ENCODE measurements at places on chromosomes 16 and 17.

DNA sequence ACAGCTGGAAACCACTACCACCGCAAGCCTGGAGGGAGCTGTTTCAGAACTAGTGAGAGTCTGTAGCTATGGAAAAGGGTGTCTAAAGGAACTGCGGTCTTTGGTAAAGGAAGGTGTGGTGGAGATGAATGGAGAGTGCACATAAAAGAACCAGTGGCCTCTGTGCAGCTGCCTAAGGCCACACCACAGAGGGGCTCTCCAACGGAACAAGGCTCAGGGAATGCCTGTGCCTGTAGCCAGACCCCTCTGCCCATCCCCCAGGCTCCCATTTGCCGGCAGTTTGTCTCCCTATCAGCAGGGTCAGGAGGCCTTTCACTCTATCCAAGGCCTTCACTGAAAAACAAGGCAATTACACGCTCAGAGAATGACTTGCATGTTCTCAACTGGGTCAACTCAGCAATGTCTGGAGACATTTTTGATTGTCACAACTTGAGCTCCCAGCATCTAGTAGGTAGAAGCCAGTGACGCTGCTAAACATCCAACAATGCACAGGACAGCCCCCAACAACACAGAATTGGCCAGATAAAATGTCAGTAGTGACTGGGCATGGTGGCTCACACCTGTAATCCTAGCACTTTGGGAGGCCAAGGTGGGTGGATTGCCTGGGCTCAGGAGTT, 3.3 kb upstream of the FDXR start:
- DNase-seq, result no peak

DNA sequence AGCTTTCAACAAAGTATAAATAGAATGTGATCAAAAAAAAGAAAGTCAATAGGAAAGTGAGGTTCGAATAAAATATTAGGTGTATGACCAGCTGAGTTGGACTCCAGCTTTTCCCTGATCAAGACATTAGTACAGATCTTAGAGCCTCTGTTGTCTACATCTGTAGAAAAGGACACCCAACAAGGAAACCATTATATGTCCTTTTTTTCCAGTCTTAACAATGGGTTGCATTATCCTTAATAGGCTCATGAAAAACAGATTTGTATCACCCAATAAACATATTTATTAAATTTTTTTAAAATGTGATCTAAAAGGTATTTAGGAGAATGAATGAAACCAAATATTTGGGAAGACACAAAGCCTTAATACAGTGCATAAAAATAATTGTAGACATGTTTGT, 18.1 kb downstream of the ABCA6 start:
- no peak for DNase-seq

DNA sequence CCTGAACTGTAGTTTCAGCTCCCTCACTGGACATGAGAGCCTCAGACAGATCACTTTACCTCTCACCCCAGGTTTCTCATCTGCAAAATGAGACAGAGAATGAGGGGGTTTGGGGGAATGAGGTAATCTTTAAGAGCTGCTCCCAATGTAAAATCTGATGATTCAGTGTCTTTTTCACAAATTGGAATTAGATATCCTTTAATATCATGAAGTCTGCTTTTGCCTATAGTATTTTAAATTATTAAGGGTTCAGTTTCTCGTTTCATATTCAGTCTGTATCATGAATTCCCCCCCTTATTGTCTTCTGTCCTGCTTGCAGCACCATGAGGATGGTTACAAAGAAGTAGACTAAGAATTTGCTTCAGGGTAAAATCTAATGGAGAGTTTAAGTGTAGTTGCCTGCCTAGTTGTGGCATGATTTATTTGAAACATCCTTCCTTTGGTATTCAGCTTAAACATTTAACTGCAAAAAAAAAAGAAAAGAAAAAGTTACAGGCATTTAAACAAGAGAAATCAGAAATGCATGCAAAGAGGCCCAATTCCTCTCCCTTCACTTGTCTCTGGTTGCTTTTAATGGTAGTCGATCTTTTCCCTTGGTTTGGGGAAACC, 77.3 kb downstream of the WNT3 start:
- no peak for DNase-seq

DNA sequence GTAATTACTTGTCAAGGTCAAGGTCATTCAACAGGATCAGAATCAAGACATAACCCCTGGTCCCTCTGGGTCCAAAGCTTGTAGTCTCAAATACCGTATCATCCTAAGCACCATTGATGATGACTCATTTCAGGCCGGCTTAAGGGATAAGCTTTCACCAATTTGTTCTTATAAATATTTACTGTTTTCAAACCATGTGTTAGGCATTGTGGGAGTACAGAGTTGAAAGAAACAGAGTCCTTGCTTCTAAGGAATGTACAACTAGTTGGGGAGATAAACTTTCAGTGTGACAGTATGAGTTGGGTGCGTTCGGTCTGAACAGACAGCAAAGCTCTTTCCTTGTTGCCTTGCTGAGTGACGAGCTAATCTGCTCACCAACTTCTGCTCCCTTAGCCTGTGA, 183.5 kb upstream of the MAF start:
- no peak for DNase-seq

DNA sequence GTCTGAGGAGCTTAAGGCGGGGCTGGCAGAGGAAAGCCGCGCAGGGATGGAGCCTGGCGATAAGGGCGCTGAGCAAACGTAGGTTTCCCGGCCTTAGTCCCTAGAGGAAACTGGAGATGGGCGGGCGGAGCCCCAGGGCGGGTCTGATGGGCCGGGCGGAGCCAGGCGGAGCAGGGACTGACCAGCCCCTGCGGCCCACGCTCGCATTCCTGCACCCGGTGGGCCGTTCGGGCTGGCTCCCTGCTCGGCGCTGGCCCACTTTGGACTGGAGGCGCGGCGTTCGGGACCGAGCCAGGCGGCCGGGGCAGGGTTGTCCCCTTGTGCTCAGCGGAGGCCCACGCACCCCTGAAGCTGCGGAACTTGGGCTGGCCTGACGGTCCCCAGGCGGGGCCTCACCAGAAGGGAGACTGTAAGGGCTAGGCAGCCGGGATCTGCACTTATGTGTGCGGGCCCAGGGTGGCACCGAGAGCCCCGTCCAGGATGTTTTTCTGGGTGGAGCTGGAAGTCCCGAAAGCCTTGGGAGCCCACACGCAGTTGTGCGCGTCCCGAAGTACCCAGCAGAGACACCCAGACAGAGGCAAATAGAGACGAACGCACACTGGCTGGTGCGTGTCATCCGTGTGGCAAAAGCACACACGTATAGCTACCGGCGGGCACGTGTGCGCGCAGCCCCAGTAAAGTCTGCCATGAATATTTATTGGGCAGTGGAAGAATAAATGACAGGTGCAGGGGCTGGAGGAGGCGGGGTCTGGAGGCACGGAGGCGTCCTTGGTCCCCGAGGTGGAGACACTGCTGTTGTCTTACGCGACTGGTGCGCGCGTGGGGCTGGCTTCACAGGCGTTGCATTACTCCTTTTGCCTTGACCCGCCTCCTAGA, 1.4 kb downstream of the PYDC1 start:
- no peak for DNase-seq

- no peak for DNase-seq
Observed at GRCh38 chr17:252456-252855, 71.0 kb upstream of the DOC2B start.

DNA sequence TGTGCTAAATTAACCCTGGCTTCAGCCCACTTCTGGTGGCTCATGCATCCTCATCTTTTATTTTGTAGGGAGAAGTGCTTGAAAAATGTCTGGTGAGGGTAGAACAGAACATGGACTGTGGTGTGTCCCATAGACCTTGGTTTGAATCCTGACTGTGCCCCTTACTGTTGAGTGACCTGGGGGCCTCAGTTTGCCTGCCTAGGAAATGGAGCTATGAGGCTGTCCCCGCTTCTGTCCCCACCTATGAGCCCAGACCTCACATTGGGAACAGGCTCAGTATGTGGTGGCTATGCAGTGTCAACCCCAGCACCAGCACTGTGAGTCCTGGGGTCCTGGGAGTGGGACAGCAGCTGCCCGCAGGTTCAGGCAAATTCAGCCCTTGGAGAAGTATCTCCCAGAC, 186.3 kb upstream of the GSE1 start:
- DNase-seq, result no peak

- no peak for DNase-seq
Observed at GRCh38 chr16:48300391-48300856, 53.1 kb upstream of the ABCC11 start.

DNA sequence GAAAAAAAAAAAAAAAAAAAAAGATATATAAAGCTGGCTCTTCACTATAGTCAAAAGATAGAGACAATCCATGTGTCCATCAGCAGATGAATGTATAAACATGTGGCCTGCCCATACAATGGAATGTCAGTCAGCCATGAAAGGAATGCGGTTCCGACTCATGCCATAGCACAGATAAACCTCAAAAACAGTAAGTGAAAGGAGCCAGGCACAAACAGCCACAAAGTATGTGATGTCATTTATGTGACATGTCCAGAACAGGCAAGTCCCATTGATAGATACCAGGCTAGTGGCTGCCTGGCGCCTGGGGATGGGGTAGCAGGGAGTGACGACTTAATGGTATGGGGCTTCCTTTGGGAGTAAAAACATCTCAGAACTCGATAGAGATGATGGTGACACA, 155.7 kb downstream of the CMIP start:
- no peak for DNase-seq

- DNase-seq, result no peak
Observed at GRCh38 chr17:63292421-63292820, 153.7 kb downstream of the CYB561 start.

DNA sequence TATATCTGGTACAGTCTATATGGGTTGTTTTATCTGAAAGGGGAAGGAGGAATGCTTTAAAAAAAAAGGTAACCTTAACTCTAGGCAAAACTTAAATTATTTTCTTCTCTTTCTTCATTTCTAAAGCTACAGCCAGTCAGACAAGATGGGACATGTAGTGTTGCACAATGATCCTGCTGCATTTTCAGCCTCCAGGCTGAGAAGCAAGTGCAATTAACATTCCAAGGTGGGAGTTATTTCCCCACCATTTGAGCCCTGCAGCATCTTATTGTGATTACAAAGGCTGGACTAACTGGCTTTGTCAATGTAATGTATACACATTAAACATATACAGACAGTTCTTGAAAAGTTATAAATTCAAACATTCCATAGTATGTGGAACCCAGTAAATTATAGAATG, 22.6 kb upstream of the NF1 start:
- no peak for DNase-seq

DNA sequence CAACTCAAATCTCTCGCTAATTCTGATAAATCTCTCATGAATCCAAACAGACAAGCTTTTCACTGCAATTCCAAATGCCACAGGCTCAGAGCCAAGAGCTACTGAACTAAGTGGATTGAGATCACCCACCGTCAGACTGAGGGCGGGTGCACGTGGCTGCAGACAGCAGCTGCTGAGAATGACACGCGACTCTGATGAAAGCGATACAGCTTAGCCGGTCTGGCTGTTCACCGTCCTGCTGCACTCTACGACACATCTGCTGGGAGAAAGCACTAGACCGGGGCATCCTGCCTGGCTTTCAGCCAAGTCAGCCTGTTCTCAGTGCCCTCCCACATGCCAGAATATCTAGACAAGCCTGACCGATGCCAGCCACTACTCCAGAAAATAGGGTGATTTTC, 42.6 kb downstream of the KLHDC4 start:
- no peak for DNase-seq

DNA sequence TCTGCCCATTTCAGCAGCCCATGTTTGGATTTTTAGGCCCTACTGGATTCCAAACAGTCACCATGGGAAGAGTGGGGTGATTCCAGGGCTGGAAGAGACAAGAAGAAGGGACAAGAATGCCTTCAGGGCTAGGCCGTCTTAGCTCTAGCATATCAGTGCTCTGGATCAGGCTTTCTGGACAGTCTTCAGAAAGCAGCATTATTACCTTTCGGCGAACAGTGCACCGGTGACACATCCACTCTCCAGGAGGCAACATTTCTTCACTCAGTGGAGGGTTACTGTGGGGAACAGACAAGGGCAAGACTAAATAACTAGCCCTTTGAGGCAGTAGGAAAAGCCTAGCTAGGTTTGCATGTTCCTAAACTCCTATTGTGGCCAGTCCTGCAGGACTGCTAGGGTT, 23.9 kb upstream of the DHRS13 start:
- DNase-seq, result no peak

GRCh38 chr16:21028728-21029127, 121.9 kb downstream of the DNAH3 start:
- DNase-seq, result no peak

- DNase-seq, result peak; percentile 46
Observed at GRCh38 chr16:67277999-67278772, 1.1 kb upstream of the PLEKHG4 start.

DNA sequence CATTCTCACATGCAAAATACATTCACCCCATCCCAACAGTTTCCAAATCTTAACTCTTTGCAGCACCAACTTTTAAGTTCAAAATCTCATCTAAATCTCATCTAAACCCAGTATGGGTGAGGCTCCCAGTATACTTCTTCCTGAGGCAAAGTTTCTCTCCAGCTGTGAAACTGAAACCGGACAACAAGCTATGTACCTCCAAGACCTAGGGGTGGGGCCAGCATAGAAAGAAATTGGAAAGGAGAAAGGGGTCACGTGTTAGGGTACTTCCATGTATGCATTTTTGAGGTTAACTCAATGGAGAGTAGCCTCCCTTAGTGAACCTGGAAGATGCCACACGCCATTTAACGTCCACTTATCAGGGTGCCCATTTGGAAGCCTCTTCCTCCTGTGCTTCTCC, 23.9 kb upstream of the LRRC75A start:
- DNase-seq, result peak; percentile 34

GRCh38 chr17:69609473-69610305, 195.2 kb downstream of the MAP2K6 start:
- DNase-seq, result no peak

DNA sequence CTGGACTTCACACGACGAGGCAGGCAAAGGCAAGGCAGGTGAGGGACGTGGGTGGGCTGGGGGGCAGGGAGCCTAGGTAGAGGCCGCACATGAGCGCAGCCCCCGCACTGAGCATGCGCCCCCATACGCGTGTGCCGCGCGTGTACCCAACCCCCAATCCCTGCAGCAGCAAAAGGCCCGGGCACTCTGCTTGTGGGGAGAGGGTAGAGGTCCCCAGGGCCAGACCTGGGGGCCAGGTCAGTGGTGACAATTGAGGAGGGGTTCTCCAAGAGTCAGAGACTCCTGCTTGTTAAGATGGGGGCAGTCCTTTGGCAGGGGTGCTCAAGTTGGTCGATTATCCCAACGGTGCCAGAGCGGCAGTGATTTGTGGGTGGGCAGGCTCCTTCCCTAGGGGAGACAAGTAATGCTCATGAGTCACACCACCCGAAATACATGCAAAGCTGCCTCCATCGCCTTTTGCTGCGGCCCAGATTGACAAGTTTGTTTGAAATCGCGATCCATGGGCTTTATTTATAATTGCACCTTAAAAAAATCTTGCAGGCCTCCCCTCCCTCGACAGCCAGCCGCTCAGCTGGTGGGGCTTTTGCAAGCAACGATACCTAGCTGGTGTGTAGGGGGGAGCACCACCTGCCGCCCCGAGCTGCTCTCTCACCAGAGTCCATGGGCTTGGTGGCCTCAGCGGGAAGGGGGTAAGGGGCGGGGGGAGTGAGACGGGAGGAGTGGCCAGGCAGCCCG, 1.1 kb upstream of the GIT1 start:
- no peak for DNase-seq

GRCh38 chr17:28975646-28976045, 24.3 kb upstream of the PHF12 start:
- DNase-seq, result no peak
